Left hindlimb (tissue), 1 donor: ENCODE measurements at places on chromosomes 12 and 14.

GRCh38 chr14:88069677-88070076 lies 64.7 kb downstream of the GPR65 start:
- no peak for DNase-seq

DNA sequence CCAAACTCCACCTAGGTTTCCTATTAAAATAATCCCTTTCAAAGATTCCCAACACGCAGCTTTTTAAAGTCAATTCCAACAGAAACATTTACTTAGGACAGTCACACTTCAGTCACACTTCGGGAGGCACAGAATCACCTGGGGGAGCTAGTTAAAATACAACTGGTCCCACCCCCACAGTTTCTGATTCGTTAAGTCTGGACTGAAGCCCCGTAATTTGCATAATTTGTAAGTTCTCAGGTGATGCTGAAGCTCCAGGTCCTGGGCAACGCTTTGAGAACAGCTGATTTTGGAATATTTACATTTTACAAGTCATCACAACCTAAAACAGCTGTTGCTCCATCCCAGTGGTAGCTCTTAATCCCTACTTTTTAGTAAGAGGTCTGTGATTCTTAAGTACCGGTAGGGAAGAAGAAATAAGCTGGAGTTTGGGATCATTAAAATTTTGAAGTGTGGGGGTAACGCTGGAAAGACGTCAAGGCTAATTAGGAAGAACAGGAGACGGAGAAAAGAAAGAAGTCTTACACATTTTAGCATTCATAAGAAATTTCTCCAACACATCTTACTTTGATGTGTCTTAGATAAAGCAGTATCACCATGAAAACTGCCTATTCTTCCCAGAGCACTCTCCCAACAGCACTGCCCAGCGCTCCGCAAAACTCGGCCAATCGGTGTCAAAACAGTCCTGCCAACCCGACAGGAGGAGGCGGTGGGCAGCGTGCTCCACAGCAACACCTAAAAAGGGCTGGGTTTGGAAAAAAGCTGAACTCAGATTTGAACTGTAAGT lies 1.1 kb downstream of the IPO8 start:
- DNase-seq = peak; percentile 52

GRCh38 chr14:54189333-54189732 lies 207.5 kb upstream of the CDKN3 start:
- no peak for DNase-seq

- no peak for DNase-seq
Observed at GRCh38 chr12:123889848-123890535, 82.6 kb downstream of the CCDC92 start.

DNA sequence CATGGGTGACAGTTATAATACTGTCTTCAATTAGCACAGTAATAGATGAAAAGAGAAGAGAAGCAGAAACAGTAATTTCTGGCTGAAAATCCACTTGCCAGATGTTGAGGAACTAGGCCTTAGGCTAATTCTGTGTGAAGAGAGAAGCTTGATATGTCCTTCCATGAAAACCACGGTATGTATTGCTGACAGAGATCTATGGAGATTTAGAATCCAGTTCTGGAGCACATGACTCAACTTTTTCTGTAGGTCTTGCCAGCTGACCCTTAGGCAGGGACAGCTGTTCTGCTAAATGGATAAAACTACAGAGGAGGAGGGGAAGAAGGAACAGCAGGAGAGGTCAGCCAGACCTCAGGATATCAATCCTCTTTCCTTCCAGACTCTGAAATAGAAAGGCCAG lies 211.5 kb downstream of the PRKD1 start:
- no peak for DNase-seq

DNA sequence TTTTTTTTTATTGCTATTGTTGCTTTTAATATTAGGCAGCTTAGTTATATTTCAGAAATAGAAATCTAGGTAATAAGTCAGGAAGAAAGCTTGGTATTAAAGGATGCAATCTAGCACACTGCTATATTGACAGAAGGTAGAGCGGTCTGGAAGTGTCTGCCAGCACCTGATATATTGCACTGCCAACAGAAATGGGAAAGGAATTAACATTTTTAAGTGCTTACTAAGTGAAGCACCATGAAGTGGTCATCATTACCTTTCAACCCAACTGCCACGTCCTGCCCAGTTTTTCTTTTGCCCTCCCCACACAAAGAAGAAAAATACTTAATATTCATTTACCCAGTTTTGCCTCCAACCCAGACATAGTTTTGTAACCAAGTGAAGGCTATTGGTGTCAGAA lies 163.5 kb downstream of the KITLG start:
- no peak for DNase-seq
